ENCODE measurements at places on chromosomes 7 and 10.

DNA sequence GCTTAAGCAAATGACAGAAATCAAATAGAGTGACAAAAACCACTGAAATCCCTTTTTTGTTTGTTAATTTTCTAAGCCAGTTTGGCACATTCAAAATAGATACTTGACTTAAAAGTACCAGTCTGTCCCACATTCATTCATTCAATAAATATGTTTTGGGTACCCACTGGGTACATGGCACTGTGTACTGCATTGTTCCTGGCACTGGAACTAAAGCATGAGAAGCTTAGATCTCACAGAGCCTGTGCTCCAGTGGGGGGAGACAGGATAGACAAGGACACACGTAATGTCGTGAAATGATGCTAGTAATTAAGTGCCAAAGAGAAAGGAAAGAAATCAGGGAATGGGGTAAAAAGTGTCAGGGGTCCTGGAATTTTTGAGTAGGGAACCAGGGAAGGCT lies 13.0 kb downstream of the MTURN start:
- DNase-seq: no peak

DNA sequence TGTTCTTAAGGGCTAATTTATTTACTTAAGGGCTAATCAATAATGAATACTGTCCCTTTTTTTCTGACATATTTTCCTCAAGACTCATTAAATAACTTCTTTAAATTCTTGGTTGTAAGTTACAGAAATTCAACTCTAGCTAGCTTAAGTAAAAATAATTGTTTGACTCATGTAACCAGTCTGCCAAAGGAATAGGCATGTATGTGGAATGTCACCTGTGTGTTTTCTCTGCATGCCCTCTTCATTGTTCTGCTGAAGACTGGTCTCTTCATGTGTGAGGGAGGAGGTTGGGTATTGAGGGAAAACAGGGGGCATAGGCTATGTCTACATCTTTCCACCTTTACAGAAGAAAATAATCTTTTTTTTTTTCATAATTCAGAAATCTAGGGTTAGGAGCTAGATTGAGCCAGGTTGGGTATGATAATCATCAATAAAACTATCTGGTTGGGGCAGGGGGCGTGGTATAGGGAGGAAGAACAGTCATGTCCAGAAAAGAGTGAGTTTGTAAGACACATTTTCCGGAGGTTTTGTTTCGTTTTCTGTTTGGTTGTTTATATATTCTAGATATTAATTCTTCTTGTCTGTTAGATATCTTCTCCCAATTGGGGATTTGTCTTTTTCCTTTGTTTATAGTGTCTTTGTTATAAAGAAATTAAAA lies 37.9 kb downstream of the EXOC4 start:
- no peak for DNase-seq

DNA sequence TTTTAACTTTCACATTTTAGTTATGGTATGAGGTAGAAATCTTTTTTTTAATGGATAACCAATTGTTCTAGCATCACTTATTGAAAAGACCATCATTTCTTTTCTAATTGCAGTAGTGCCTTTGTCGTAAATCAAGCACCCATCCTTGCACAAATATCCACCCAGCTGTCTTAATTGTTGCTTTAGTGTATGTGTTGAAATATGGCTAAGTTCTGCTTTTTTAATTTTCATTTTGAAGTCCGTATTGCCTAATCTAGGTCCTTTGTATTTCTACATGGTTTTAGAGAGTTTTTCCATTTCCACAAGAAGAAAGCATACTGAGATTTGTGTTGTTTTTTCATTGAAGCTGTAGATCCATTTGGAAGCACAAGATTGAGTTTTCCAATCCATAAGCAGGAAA lies 259.6 kb upstream of the SEMA3E start:
- DNase-seq: no peak

DNA sequence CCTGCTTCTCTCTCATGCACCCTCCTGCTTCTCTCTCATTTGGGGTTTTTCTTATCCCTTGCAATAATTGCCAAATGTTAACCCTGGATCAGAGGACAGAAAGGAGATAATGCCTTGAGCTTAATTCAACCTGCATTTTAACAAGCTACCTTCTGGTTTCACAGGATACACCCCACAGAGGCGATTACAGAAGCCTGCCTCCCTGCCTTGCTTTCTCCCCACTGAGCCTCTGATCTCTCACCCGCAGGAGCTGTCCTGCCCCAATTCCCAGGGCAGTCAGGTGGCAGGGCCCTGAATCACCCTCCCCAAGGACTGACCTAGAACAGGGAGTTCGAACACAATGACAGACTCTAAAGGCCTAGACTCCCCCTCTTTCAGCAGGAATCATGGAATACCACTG lies 959.5 kb downstream of the GRID1 start:
- no peak for DNase-seq

GRCh38 chr7:45122975-45123860 lies 11.7 kb upstream of the TBRG4 start:
- DNase-seq: no peak

GRCh38 chr10:24690961-24691512 lies 32.6 kb downstream of the ARHGAP21 start:
- no peak for DNase-seq

DNA sequence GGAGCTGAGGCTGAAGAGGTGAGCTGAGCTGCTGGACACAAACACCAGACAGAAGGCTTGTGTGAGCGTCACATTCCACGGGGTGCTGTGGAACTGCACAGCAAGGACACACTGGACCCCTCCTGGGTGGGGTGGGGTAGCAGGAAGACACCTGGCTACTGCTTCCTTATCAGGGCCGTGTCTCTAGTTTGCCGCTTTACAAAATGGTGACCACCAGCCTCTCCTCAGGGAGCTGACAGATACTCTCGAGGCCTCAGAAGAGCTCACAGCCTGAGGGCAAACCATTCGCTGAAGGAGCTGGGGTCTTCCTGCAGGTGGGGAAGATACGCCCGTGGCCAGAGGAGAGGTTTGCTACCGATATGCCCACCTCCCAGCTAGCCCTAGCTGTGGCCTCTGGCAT lies 461.9 kb downstream of the PLXNA4 start:
- DNase-seq: no peak

DNA sequence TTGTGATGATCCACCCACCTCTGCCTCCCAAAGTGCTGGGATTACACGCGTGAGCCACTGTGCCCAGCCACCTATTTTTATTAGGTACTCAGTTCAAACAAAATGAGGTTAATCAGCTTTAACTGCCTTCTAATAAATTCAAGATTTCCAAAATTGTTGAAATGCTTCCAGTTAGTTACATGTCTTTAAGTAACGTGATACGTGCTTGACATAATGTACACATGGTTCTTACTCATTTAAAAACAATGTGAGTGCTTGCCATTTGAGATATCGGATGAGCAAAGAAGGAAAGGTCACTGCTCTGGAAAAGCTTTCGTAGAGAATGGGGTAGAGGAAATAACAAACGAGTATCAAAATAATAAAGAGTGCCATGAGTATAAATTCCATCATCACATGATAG lies 83.6 kb downstream of the KMT2E start:
- DNase-seq: no peak

DNA sequence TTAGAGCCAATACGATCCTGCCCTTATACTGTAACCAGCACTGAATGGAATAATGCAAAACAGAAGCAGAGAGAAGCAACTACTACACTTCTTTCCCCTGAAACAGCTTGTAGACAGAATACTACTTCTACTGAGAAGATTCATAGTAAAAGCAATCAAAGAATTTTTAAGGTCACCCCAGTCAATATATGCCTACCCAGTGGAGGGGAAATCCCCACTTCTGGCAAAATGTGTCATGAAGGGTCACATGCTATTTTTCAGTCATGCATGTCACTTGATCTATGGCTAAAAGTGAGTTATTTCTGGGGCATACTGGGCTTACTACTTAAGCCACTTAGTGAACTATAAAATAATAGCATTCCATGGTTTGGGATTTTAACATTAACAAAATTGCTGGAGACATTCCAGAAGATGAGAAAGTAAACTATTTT lies 25.6 kb downstream of the IRF5 start:
- peak; percentile 70 for DNase-seq

- no peak for DNase-seq
Measured at GRCh38 chr7:151663382-151664100, 143.8 kb upstream of the RHEB start.

DNA sequence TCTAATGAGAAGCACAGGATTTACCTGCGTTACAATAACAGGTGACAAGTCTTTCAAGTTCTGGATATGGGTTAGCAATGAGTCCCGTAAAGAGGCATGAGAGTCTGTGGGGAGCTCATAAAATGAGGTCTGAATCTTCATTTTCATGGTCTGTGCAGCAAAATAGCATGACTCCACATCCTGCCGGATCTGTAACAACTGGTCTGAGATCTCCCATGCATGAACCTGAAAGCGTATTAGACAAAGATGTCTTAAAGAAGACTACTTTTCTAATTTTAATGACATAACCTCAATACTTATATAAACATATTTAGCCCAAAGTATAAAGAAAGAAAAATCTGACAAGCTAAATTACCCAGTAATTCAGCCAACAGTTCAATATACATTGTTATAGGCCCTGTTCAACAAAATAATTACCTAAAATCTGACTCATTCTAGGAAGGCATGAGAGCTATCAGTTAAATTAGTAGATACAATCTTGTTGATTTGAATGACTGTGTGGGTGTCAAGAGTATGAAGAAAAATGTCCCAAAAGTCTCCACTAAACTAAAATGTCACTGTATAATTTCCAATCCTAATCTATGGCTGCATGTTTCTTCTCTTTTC lies 36.9 kb downstream of the TNPO3 start:
- DNase-seq: peak; percentile 32

- DNase-seq: no peak
Measured at GRCh38 chr7:43302773-43303460, 190.5 kb downstream of the HECW1 start.

GRCh38 chr7:147261693-147262092 lies 1145.1 kb downstream of the CNTNAP2 start:
- no peak for DNase-seq
